ENCODE measurements at places on chromosomes 12 and 14.

DNA sequence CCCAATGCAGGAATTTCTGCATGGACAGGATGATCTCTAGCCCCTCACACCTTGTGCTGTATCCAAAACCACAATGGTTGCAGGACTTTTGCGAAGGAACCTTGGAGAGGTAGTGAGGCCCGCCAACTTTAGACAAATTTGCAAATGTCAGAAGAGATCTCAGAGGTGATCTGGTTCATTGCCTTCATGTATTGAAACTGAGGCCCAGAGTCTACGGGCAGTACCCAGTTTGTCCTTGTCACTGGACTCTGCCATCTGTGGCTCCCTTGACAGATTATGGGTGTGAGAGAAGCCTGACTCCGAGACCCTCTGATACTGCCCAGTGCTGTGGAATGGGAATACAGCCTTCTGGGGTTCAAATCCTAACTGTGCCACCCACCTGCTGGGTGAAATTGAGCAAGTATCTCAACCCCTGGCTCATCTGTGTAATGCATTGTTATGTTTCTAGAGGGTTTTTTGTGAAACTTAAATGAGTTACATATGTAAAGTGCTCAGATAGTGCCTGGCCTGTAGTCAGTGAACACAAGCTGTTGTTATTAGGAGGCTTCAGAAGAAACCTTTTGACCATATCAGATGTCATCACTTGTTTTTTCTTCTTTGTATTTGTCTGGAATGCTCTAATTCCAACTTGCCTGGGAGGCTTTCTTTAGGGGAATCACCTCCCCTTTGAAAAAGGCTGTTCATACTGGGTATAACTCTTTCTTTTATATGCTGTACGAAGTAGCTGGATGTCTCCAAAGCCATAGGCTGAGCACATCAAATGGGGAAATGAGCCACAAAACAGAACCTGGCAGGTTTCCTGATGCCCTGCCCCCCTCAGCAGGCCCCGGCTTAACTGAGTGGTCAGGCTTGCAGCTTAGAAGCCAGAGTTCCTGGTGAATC lies 71.4 kb upstream of the SRSF5 start:
- DNase-seq, result no peak

- DNase-seq, result no peak
Observed at GRCh38 chr12:28413460-28414109, 223.3 kb downstream of the CCDC91 start.

GRCh38 chr12:52608826-52609630 lies 7.8 kb upstream of the KRT72 start:
- DNase-seq, result no peak

- DNase-seq, result no peak
Observed at GRCh38 chr12:41983394-41983793, 161.3 kb downstream of the GXYLT1 start.

DNA sequence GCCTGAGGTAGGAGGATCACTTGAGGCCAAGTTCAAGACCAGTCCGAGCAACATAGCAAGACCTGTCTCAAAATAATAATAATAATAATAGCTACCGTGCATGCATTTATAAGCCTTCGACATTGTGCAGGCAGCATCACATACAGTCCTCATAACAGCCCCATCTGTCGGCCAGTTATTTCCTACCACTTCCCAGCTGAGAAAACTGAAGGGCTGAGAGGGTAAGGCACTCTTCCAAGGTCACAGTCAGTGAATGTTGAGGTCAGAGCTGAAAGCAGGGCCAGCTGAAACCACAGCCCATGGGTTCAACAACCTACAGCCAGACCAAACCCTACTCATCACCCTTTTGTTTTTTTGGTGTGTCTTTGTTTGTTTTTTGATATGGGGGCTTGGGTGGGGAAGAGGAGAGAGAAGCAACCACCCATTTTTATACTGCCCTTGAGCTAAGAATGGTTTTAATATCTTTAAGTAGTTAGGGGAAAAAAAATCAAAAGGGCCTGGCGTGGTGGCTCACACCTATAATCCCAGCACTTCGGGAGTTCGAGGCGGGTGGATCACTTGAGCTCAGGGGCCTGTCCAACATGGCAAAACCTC lies 16.8 kb upstream of the ITPK1 start:
- DNase-seq, result no peak

GRCh38 chr14:99758121-99758821 lies 34.9 kb upstream of the EML1 start:
- DNase-seq, result no peak

GRCh38 chr14:99737451-99737951 lies 53.4 kb downstream of the CYP46A1 start:
- no peak for DNase-seq

GRCh38 chr14:82905762-82906161 lies 1372.1 kb upstream of the SEL1L start:
- no peak for DNase-seq

- no peak for DNase-seq
Observed at GRCh38 chr12:96121271-96121711, 72.9 kb upstream of the ELK3 start.

DNA sequence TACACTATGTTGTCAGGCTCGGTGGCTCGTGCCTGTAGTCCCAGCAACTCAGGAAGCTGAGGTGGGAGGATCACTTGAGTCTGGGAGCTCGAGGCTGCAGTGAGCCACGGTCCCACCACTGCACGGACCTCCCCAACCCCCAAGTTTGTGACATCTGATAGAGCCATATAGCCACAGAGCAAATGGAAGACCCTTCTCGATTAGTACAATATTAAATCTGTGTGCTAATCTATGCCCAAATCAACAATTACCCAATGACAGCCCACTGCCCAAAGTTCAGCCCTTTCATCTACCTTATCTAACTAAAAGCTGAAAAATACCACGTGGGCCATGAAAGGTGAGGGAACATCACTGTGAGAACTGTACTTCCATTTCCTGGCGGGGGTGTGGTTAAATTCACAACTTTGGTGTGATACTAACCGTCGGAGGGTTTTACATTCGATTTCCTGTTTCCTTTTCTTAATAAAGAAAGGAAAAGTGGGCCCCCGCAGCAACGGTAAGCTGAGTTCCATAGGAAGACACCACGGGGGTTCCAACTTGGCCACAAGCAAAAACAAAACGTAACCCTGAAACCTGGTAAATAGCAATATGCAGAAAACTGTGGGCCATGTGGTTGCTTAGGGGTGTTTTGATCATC lies 31.2 kb upstream of the FOS start:
- DNase-seq, result peak; percentile 39

GRCh38 chr14:59320361-59320760 lies 131.9 kb downstream of the DAAM1 start:
- no peak for DNase-seq

GRCh38 chr14:77985211-77985615 lies 185.0 kb upstream of the NRXN3 start:
- DNase-seq, result no peak

GRCh38 chr14:55684956-55685584 lies 105.1 kb downstream of the KTN1 start:
- DNase-seq, result no peak

GRCh38 chr12:57539-57938 lies 9.0 kb upstream of the IQSEC3 start:
- DNase-seq, result no peak

DNA sequence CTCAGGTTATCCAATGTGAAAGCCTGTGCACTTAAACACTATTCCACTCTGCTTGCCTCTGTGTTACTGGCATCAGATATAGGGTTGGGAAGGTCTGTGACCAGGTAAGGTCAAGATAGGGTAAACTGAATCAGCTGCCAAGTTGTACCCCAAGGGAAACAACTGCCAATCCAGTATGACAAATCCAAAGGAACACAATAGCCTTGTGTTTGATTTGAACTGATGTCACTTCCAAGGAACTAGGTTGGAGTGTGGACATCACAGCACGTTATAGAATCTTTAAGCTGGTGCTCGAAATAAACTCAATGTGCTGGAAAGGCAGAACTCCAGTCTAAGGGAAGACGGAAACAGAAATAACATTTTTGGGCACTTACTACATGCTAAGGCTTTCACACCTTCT lies 223.4 kb upstream of the BTG1 start:
- DNase-seq, result no peak

- no peak for DNase-seq
Observed at GRCh38 chr12:70255311-70255710, 12.1 kb downstream of the CNOT2 start.

DNA sequence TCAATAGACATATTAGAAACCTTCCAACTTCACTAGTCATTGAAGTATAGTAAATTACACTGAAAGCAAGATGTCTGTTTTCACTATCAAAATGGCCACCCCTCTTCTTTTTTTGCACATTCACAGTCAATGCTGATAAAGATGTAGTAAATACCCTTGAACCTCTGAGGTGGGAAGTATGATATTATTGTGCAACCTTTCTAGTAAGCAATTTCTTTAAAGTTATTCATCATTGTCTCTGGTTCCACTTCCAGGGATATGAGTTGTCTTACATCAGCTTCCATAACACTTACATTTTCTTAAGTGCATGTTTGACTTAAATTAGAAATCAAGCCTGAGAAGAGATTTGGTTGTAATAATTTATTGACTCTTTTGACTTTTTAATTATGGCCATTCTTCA lies 453.9 kb upstream of the MGAT4C start:
- no peak for DNase-seq

GRCh38 chr14:99064262-99064954 lies 207.6 kb downstream of the BCL11B start:
- no peak for DNase-seq

DNA sequence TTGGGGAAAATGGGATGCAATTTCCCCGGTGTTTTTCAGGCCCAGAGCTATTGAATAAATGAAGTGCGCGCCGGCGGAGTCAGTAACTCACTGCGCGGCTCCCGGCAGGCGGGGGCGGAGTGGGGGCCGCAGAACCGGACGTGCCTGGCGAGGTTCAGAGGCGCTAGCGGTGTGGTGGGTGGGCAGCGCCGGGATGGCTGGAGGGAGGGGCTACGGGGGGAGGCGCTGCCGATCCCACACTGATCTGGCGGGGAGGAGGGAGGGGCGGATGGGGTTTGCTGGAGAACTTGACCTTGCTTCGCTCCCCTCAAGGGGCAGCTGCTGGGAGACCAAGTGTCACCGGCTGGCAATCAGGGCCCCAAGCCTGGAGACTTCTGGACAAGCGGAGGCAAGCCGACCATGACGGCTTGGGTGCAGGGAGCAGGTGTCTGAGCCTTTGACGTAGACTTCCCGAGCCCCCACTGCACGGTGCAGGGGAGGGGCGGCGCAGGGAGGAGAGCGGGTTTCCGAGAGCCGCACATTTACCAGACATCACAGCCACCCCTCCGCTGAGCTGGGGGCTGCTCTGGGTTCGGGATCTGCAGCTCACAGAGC lies 174.1 kb upstream of the RTL1 start:
- no peak for DNase-seq

GRCh38 chr14:83624541-83624940 lies 1905.4 kb upstream of the FLRT2 start:
- DNase-seq, result no peak

- DNase-seq, result no peak
Observed at GRCh38 chr14:55936691-55937090, 181.5 kb upstream of the PELI2 start.

DNA sequence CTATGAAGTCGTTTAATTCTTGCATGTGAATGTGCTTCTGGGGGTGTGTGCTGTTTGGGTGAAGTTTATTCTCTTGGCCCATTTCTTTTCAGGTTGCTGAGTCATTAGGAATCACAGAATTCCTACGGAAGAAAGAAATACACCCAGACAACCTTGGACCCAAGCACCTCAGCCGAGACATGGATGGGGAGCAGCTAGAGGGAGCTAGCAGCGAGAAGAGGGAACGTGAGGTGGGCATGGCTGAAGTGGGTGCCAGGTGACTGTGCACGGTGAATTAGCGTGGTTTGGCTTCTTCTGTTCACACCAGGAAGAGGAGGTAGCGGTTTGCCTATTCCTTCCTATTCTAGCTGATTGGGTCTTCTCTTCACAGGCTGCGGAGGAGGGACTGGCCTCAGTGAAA lies 19.2 kb downstream of the ZNF839 start:
- DNase-seq, result no peak

DNA sequence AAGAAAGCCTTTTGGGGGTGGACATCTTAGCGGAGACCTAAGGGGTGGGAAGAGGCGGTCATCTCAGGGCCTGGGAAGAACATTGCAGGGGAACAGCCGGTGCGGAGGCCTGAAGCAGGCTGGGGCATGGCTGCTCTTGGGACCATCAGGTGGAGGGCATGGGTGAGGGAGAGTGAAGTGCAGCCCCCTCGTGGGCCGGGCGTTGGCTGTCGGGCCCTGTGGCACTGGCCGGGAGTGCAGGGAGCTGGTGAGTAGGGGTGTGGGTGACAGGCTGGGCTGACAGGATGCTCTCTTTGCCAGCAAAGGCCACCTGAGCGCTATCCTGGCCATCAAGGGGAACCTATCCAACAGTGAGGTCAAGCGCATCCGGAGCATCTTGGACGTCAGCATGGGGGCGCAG lies 11.7 kb downstream of the TNFAIP2 start:
- DNase-seq, result no peak

GRCh38 chr12:62288328-62288727 lies 28.1 kb downstream of the USP15 start:
- no peak for DNase-seq

- no peak for DNase-seq
Observed at GRCh38 chr12:29569132-29569757, 71.8 kb upstream of the OVCH1 start.

GRCh38 chr14:25044106-25044698 lies 5.7 kb downstream of the STXBP6 start:
- no peak for DNase-seq

Data from activated CD8-positive, alpha-beta memory T cell treated with anti-CD3 and anti-CD28 coated beads for 4 hours (primary cell).